ENCODE measurements at places on chromosomes 7 and 10.

GRCh38 chr10:119416855-119417254 lies 125.7 kb downstream of the RGS10 start:
- peak; percentile 63 for DNase-seq

- no peak for DNase-seq
Observed at GRCh38 chr10:3295582-3296151, 123.1 kb upstream of the PITRM1 start.

DNA sequence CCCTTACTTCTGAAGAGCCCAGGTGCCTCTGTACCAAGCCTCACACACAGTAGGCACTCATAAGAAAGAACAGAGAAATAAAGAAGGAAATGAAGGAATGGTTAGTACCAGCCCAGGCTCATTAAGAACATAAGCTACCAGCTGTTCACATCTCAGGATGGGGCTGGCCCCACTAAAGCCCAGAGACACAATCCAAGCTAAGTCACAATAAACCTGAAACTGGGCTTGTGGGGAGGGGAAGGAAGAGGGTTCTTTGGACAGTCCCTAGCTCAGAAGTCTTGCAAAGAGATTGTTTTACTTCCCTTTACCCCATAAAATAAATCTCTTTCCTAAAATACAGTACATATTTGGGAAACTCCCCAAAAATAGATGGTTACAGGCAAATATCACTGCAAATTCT lies 24.3 kb downstream of the FBXW4 start:
- no peak for DNase-seq

DNA sequence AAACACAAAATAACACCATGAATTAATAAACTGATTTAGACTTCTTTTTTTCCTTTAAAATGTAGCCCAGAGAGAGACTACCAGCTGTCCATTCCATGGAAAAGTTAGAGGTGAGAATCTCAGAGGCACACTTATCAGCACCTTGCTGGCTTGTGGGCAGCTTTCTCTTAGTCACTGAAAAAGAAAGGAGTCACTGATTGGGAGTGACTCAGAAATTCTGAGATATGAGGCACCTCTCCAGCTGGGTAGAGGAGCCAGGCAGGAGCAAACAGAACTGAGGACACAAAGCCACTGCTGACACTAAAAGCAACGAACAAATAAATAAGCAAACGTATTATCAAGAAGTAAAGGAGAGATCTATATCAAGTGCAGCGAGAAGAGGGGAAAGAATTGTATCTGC lies 310.6 kb downstream of the PARD3 start:
- DNase-seq: no peak

DNA sequence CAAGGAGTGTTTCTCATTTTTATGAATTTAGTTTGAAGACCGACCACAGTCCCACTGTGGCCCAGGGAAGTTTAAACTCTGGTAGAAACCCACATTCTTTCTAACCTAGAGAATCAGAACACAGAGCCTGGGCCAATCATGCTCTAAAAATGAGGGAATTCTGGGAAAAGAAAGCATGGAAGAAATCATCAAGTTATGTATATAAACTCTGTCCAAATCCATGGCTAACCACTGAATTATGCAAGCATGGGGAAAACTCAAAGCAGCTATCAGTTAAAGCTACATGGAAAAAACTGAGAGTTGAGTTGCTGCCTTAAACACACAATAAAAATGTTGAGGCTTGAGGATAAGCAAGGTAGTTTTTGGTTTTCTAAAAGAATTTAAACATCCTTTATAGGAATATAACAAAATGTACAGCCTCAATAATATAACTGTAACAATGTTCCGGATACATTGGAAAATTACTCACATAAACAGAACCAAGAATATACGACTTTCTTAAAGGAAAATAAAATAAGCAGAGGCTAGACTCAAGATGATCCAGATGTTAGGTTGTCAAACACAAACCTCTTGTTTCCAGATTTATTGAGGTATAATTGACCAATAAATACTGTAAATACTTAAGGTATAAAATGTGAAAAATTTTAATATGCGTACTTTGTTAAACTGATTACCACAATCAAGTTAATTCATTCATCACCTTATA lies 311.2 kb upstream of the GNAI1 start:
- DNase-seq: no peak

DNA sequence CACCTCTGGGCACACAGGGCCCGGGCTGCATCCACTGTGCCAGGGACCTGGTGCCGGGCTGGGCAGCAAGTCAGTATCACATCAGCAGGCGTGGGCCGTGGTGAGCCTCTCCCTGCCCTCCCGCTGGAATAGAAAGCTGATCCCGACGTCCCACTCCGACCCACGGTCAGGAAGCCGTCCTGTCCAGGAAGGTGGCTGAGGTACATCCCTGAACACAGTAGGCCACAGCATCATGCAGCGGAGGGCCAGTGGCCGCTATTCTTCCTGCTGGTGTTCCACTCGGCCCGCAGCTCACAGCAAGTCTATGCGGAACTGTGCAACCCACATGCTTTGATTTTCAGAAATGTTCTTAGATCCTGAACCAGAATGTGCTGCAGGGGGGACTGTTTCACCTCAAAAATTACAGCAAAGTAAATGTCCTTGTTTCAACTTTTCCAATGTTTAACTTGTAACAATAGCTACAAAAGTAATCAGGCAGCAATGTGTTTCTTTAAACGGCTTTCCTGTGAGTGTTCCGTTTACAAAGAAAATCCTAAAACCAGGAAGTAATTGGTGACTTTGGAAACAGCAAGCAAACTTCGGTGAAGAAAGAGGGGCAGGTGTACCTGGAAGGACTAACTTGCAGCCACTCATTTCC lies 676 bp upstream of the GPR146 start:
- DNase-seq: no peak

GRCh38 chr7:40922316-40922670 lies 780.6 kb downstream of the INHBA start:
- DNase-seq: no peak

- no peak for DNase-seq
Observed at GRCh38 chr7:17558558-17559332, 260.3 kb downstream of the AHR start.

DNA sequence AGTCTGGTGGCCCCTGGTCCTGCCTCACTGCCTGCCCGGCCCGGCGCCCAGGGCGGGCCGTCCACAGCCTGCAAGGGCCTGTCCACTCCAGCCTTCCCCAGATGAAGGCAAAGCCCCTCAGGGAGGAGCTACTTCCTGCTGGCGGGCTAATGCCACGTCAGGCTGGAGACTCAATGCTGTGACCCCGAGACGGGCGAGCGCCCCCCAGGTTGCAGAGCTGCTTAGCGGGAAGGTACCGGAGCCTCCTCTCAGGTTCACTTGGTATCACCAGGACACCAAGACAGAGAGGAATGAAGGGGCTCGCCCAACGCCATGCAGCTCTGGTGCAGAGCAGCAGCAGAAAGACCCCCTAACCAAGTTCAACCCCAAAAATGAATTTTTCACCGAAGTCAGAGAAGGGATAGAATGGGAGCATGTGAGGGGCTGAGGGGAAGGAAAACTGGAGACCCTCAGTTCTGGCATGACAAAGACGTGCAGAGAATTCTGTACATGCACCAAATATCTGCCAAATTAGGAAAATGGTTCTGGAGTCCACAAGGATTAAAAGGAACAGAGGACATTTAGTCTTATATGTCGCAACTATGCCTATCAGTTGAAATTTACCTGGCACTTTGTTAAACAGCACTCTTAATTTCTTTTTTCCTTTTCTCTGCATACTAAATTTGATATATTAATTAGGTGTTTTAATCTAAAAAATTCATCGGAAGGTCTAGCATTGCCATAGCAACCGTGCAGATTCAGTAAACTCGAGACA lies 2.8 kb downstream of the STK32C start:
- DNase-seq: no peak

DNA sequence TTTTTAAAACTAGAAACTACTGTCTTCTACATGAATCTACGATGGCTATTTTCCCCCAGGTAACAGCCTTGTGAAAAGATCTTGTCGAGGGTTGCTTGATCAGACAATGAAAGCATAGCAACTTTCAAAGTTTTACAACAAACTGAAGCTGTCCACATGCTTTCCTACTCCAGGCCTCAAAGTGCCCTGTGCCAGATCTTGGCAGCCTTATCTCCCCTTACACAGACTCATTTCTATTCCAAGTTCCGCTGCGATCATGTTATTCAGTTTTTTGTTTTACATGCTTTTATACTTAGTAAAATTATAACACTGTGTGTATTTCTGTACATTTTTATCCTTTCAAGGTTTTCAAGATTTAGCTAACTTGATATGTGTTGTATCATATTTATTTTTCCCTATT lies 661.7 kb upstream of the SORCS1 start:
- DNase-seq: no peak

DNA sequence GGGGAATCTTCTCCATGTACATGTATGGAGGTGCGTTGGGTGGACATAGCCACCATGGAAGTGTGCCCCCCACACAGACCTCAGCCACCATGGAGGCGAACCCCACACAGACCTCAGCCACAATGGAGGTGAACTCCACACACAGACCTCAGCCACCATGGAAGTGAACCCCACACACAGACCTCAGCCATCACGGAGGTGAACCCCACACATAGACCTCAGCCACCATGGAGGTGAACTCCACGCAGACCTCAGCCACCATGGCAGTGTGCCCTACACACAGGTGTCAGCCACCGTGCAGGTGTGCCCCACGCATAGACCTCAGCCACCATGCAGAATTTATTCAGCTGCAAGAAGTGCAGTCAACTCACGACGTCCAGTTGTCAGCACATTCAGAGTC lies 339.7 kb downstream of the ACTR3B start:
- no peak for DNase-seq

- DNase-seq: no peak
Observed at GRCh38 chr10:100307684-100308083, 21.2 kb upstream of the BLOC1S2 start.

- no peak for DNase-seq
Observed at GRCh38 chr7:91850455-91850854, 30.0 kb downstream of the MTERF1 start.
